ENCODE measurements at places on chromosomes 11 and 22. TPM values are rescaled to one million over a fixed set of nuclear protein-coding genes. Genes with fewer than 3 reads are reported as not detected.

DNA sequence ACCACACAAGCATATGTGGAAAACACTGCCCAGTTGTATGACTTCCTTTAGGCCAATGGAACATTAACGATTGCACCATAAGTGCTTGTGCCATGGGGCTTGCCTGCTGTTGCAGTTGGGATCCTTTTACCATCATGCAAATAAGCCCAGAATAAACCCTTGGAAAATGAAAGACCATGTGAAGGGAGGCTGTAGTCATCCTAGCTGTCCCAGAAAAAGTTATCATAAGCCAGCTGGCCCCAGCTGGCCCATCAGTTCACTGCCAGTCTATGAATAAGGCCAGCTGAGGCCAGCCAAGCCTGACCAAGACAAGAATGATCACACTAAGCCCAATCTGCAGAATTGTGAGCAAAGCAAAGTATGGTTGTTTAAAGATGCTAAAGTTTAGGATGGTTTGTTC is 253.9 kb upstream of the ARHGAP20 start:
- no peak for DNase-seq

Gene PLAAT2
- polyA plus RNA-seq: 0.53 TPM

DNA sequence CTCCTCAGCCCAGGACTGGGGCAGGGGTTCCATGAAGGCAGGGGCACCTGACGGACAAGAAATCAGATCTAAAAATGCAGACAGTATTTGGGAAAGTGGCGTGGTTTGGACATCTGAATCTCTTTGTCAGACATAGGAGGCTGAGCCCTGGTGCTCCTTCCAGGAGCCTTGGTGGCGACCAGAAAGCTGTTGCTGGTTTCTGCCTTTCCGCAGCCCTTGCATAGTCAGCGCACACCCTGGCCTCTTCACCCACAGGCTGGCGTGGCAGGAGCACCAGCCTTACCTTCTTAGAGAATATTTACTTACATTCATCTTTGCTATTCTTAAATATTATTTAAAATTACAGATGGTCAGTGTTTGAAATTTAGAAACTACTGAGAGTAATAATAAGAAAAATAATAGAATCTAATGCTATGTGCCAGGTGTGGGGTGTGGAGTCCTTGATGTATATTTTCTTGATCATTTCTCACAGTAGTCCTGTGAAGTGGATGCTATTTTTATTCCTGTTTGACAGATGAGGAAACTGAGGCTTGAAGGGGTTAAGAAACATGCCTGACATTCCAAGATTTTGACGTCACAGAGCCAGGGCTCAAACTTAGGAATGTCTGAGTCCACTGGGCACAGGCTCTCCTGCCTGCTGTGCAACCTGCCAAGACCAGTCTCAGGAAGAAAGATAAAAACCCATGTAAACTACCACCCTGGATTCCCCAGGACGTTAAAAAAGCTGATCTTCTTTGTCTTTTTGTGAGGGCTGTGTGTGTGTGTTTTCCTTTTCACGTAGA is 51.6 kb downstream of the TBC1D22A start:
- no peak for DNase-seq

DNA sequence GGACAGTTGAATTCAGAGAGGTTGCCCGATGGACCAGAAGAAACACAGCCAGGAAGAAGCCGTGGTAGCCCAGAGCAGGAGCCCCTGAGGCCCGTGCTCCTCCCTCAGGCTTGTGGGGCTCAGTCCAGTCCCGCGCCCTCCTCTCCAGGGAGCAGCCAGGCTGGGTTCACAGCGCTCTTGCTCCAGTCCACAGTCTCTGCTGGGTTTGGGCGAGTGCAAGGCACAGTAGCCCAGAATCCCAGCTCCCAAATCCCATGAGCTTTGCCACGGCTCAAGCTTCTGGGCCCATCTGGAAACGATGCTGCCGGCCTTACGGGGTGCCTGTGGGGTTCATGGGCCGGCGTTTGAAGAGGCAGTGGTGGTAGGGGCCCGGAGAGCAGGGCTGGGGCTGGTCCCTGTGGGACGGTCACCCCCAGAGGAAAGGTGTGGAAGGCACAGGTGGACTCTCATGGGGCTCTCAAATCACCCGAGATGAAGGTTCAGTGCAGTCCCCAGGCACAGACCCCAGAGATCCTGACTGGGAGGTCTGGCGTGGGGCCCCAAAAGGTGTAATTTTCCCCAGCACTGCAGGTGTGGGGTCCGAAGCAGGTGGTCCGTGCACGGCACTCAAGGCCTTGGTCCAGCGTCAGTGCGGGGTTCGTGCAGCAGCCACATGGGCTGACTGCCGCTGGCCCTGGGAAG is 30.6 kb upstream of the ATXN10 start:
- no peak for DNase-seq

- no peak for DNase-seq
Measured at GRCh38 chr11:34508524-34508923, 5.1 kb downstream of the ELF5 start.

GRCh38 chr11:80967649-80968048 is 1526.8 kb upstream of the TENM4 start:
- DNase-seq: no peak

GRCh38 chr11:131928992-131929391 is 558.6 kb downstream of the NTM start:
- DNase-seq: no peak

Gene PRG3
- polyA plus RNA-seq: not detected

DNA sequence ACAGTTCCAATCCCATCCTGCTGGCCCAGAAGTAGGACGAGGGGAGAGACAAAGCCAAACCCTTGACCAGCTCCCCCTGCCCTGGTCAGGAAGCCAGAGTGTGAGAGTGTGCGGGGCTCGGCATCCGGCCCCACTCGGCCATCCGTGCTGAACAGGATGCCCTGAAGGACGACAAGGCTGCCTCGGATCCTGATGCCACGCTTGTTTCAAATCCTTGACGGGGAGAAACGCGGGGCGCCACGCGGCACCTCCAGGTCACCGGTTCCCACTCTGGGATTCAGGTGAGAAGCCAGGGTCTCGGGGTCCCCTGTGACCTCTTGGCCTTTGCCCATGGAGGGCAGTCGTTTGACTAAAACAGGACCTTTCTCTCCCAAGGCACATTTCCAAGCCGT is 167.8 kb downstream of the BRD1 start:
- DNase-seq: no peak

- peak; percentile 30 for DNase-seq
Measured at GRCh38 chr22:19022755-19023154, 86.7 kb upstream of the PRODH start.

- peak; percentile 59 for DNase-seq
Measured at GRCh38 chr11:78424334-78425270, 7.0 kb upstream of the GAB2 start.

DNA sequence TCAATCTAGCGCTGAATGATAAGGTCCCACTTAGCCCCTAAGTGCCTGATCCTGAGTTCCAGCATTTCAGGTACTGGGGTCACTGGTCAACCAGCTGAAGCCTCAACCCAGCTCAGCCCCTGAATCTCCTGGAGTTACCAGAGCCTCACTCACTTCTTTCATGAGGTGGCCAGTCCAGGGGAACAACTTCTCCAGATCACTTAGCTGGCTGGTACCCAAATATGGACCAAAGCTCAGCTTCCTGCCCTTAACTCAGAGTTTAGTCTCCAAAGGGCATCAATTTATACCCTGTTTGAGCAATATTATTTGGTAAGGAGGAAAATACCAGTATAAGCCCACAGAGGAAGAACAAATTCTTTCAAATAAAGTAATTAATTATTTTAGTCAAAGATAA is 105.6 kb downstream of the SLC1A2 start:
- DNase-seq: no peak

Gene LMF2
- 42.8 TPM for polyA plus RNA-seq

- no peak for DNase-seq
Measured at GRCh38 chr22:33472462-33473344, 414.5 kb upstream of the SYN3 start.

GRCh38 chr22:37484480-37485394 is 1.4 kb downstream of the MFNG start:
- DNase-seq: no peak

Measured in SK-N-SH (cell line).